ENCODE measurements at places on chromosomes 12 and 14. TPM values are rescaled to one million over a fixed set of nuclear protein-coding genes. Genes with fewer than 3 reads are reported as not detected.

Gene TAS2R7
- not detected for total RNA-seq

GRCh38 chr12:2027351-2027750 lies 23.1 kb upstream of the DCP1B start:
- peaks cover 14% of the 10 kb centered on the region for H3K27me3 ChIP-seq
- no peak overlapping the region for H3K27ac ChIP-seq
- no peak for DNase-seq
- no peaks in the 10 kb centered on the region for H3K36me3 ChIP-seq
- no peaks in the 10 kb centered on the region for H3K4me1 ChIP-seq
- H3K4me3 ChIP-seq, result no peak overlapping the region

- no peak for DNase-seq
- H3K27ac ChIP-seq, result no peak overlapping the region
- peaks cover 9% of the 10 kb centered on the region for H3K4me1 ChIP-seq
- no peaks in the 10 kb centered on the region for H3K27me3 ChIP-seq
- no peaks in the 10 kb centered on the region for H3K36me3 ChIP-seq
Observed at GRCh38 chr12:131893605-131894312, 663 bp upstream of the ULK1 start.

DNA sequence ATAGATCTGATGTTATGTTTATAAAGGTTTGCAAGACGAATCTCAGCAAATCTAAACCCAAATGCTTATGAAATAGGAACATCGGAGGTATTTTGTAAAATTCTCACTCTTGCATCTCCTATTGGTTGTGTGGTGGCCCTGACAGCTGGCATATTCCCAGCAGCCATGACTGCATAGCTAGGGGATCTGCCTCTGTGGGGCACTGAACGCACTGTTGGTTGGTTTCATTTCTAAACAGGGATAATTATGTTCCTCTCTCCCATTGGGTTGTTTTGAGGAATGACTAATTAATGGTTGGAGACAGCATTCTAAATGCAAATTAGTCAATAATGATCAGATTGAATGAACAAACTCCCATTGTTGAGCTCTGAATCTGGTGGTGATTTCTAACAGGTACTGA lies 2.7 kb upstream of the BEST3 start:
- DNase-seq, result no peak
- H3K36me3 ChIP-seq, result no peaks in the 10 kb centered on the region
- H3K27ac ChIP-seq, result no peak overlapping the region

GRCh38 chr14:42023452-42023851 lies 416.8 kb downstream of the LRFN5 start:
- no peaks in the 10 kb centered on the region for H3K27me3 ChIP-seq
- no peak overlapping the region for H3K4me3 ChIP-seq
- DNase-seq, result no peak
- H3K27ac ChIP-seq, result no peak overlapping the region

DNA sequence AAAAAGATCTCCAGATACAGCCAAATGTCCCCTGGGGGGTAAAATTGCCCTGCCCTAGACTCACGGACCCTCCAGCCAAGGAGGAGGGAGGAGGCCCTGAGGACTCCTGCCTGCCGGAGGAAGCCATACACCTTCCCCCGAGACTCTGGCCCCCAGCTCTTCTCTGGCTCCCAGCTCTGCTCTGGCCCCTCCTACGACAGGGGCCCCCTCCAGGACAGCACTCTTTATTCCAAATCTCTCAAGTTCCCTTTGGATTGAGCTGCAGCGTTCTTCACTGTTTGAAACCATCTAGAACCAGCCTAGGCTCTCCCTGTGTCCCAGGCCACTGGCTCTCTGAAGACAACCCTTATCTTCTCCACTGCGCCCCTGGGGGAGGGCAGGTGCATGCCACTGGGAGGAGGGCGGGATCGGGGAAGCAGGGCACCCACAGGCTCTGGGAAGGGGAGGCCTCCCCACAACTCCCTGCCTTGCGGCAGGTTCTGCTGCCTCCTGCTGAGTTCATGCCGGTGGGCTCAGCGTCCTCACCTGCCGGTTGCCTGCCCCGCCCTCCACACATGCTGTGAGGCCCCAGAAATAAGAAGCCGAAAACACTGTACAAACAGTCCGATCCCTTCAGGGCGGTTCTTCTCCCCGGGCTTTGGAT lies 112.7 kb downstream of the DICER1 start:
- no peak overlapping the region for H3K27ac ChIP-seq
- H3K36me3 ChIP-seq, result no peaks in the 10 kb centered on the region
- no peaks in the 10 kb centered on the region for H3K4me1 ChIP-seq
- DNase-seq, result no peak
